Omental fat pad (tissue), 4 donors: ENCODE measurements at places on chromosomes 11 and 22.

DNA sequence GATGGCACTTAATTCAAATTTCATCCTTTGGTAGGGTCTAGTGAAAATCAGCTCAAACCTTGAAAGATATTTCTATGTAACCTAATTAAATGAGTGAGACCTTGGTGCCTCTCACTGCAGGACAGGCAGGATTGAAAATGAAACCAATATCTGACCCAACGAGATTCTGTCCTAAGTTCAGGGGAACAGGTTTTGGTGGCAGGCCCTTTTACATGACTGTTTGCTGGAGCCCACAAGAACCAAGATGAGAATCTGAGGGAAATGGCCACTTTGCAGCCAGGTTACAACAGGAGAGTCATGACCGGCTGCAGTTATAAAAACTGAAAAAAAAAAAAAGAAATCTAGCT, 130.2 kb downstream of the TRIM44 start:
- no peak for DNase-seq

- DNase-seq, result no peak
Measured at GRCh38 chr11:126545057-126545555, 189.6 kb downstream of the ST3GAL4 start.

DNA sequence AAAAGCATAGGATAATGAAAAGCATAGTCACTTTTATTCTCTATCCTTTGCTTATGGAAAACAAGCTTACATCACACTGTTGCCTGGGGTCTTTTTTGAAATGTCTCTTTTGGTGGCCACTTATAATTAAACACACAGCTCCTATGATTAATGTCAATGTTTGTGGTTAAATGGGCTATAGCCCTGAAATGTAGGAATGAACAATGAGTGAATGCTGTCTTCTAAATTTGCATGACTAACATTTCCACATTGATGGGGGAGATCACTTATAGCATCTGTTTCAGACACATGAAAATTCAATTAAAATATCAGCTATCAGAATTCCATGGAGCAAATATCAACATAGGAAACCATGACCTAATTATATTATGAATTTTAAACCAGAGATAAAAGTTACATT, 171.4 kb upstream of the FAT3 start:
- DNase-seq, result no peak

- no peak for DNase-seq
Measured at GRCh38 chr11:124474079-124474478, 28.6 kb upstream of the OR8B8 start.

DNA sequence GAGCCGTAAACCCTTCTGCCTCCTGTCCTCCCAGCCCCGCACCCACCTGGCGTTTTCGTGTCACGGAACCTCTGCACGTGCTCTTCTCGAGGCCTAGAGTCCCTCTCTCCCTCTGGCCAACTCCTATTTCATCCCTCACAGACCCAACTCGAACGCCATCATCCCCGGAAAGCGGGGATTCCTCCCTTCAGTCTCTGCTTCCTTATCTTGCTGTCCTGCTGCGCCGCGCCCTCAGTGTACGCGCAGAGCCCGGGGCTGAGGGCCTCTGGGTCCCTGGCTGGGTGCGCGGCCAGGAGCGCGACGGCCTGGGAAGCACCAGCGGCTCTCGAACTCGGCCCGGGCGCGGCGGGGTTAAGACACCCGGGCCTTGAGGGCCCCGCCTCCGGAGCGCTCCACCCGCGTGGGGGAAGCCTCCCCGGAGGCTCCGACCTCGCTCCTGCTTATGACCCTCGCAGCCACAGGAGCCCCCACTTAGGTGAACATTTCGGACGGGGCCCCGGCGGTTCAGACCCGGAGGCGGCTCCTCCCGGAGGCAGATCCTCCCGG, 398 bp upstream of the ATG16L2 start:
- peak; percentile 50 for DNase-seq

DNA sequence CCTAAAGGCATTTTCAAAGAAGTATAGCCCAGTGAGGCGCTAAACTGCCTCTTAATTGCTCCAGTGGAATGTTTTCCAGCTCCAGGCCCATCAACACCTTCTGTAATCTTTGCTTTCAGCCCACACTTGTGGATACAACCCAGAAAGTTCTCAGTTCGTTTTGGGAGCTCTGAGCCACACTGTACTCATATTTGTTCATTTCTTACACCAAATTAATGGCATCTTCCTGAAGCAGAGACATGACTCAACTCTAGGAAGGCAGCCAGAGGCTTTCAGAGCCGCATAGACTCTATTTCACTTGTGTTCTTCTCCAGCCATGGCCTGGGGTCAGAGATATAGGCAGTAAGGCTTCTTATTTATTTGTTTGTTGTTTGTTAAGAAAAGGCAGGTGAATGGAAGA, 175.5 kb upstream of the NCAM1 start:
- no peak for DNase-seq

GRCh38 chr11:122917311-122917710, 34.8 kb downstream of the JHY start:
- DNase-seq, result no peak

DNA sequence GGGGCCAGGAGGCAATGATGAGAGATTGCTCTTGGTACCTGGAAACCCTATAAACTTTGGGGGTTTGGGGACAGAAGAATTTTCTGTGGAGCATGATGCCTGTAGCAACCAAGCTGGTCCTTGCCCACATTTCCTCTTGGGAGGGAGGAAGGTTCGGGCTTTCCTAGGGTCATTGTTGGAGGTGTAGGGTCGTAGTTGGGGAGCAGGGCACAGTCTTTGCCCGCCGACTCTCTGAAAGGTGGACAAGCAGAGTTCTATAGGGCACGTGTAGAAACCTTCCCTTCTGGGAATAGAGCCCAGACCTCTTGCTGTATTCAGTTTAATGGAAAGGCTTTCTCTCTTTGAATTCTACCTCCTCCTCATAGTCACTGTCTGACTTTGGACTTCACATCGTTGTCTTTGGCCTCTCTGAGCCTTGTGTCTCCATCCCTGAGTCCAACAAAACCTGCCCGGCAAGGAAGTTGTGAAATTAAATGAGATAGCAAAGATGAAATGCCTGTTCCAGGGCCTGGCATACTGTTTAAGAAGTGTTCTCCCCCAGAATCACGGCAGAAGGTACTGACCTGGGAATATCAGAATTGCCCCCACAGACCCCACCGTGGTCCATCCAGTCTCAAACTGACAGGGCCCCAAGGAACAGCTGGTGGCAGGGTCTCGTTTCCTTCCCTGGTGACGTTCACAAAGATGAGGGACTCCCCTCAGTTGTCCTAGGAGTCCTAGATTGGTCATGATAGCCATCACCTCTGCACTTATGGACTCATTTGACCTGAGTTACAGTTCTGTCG, 1.6 kb downstream of the PRDM11 start:
- no peak for DNase-seq
